NCI-H2081 (cell line): ENCODE measurements at places on chromosomes 2 and 18.

DNA sequence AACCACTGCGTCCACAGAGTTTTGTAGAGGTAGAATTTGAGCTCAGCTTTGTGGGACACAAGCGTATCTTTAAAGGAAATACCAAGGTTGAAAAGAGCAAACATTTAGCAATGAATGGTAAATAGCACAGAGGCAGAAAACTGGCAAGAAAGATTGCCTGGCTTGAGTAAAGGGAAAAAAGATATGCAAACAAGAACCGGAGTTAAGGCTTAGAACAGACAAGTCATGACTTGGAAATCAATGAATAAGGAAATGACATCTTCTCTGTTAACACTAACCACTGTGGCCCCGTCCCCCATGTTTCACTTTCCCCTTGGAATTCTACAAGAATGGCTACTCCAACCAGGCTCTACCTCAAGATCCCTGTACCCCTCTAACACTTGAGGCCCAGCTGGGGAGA is 3.8 kb downstream of the STAM2 start:
- DNase-seq, result no peak

DNA sequence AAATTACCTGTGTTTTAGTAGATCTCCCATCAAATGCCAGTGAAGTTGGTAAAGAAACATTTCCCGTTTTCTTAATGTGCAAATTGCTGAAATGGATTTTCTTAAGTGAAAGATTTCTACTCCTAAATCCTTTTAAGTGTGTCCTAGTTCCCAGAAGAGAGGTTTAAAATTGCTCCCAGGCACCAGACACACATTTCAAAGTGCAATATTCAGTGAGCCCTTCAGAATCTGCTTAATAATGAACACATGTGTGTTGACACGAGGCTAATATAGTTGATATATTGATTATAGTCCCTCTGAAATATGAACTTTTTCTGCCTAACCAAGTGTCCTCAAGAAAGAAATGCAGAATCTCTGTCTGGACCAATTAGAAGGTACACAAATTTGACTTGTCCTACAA is 861.7 kb upstream of the CNTNAP5 start:
- DNase-seq, result no peak

- no peak for DNase-seq
These were observed 43.0 kb downstream of the WDSUB1 start for GRCh38 chr2:159243529-159243928.

- no peak for DNase-seq
These were observed 84.3 kb upstream of the LTBP1 start for GRCh38 chr2:32862269-32863055.

DNA sequence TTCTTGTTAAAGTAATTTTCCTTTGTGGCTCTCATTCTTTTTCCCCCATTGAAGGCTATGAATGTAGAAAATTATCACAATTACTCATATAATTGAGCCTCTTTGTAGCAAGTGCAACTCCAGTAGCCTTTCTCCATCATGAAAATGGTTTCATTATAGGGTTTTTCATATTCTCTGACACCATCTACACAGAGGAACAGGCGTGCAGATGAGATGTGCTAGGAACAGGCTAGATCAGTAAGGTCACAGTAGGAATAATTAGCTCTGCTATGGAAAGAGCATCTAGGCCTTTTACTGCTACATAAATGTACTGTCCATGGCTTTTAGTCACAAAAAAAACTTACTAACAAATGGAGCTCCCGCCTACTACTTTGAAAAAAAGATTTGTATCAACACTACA is 12.6 kb upstream of the DLX1 start:
- peak; percentile 66 for DNase-seq

DNA sequence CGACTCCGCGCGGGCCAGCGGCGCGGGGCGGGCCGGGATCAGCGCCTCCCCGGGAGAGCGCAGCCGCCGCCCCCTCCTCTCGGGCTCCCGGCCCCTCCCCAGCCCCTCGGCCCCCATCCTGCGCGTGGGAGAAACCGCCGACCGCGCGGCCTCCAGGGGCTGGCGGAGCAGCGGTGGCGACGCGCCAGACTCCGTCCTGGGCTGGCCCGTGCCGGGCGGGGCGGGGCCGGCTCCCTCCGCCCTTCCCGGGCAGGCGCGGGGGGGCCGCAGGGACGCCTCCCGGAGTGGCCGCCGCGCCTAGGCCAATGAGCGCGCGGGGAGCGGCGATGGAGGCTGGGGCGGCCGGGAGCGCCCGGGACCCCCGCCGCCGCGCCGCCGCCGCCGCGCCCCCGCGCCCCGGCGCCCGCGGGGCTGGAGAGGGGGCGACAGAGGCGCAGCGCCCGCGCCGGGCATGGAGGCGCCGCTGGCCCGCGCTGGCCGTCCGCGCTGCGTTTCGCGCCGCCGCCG is 49.1 kb downstream of the KCNIP3 start:
- DNase-seq, result no peak

DNA sequence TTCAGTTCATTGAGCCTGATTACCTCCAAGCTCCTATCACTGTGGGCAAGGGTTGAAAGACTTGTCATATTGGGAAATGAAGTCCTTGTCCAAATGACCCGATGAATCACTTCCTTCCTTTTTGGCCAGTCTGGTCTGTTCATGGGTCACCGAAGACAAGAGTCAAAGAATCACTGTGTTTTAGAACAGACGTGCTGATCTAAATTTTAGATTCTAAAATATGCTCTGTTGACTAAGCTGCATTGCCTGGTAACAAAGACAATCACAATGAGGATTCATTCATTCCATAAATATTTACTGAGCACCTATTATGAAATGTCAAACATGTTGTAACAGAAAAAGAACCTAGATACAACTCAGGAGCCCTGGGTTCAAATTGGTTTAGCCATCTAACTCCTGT is 99.4 kb upstream of the RND3 start:
- no peak for DNase-seq

GRCh38 chr2:186641132-186641806 is 51.4 kb downstream of the ITGAV start:
- DNase-seq, result no peak

DNA sequence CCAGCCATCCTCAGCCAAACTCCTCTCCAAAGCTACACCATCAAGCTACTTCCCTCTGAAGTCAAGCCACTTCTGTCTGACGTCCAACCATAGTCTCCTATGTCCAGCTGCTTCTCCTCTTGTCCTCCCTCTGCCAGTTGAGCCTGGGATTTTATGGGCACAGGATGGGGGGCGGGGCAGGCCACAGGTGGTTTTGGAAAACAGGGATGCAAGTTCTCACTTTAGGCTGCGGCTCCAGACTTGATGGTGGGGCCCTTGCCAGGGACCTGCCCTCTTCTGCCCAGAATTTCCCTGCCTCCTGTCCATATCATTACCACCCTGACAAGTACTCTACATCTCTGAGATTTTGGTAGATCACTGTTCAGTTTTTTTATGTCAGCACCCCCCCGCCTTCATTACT is 41.6 kb downstream of the TEX51 start:
- DNase-seq, result no peak

- peak; percentile 81 for DNase-seq
These were observed 15.1 kb downstream of the ACTG2 start for GRCh38 chr2:73907840-73908452.

- DNase-seq, result no peak
These were observed 78.8 kb downstream of the TET3 start for GRCh38 chr2:74063486-74063885.

GRCh38 chr2:98730707-98731040 is 258 bp downstream of the MGAT4A start:
- no peak for DNase-seq

DNA sequence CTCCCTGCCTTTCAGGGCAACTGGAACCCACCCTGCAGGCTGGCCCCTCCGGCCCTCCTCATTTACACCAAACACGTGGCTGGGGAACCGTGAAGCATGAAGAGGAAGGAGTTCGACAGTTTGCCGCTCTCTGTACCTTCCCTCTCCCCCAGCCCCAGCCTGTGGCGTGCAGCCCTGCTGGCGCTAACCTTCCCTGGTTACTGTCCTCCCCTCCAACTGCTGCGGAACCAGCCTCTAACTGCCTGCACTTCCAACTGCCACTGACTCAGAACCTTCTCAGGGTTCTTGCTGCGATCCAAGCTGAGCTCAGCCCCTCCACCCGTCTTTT is 19.2 kb upstream of the GNAL start:
- DNase-seq, result no peak

DNA sequence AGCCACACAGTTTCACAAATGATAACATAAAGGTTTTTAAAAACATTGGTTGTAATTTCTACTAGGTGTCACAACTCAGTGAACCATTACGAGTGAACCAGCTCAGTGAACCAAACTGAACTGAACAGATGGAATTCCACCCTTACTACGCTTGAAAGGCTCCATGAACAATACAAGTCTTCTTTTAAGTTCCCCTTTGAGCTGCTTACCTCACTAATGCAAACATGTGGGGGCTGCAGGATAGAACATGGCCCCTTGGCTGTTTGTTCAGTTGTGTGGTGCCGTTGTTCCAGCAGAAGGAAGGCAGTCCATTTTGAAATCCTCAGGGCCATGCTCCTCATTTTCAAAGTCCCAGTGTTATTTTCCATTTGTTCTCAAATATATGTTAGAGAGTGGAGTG is 30.7 kb upstream of the KLHL14 start:
- DNase-seq, result no peak

GRCh38 chr2:226715347-226715990 is 84.2 kb downstream of the IRS1 start:
- DNase-seq, result no peak

- DNase-seq, result no peak
These were observed 29.3 kb downstream of the TRAPPC12 start for GRCh38 chr2:3408781-3409180.

- no peak for DNase-seq
These were observed 61.7 kb upstream of the IL1R2 start for GRCh38 chr2:101930019-101930418.

GRCh38 chr18:21481739-21482138 is 118.8 kb downstream of the ESCO1 start:
- DNase-seq, result no peak

- DNase-seq, result no peak
These were observed 88.2 kb downstream of the LONRF2 start for GRCh38 chr2:100234141-100234540.

- no peak for DNase-seq
These were observed 44.2 kb downstream of the GLI2 start for GRCh38 chr2:120779781-120780283.

- peak; percentile 54 for DNase-seq
These were observed 71.3 kb downstream of the PPP1R1C start for GRCh38 chr2:182057002-182057401.

GRCh38 chr2:150296770-150297546 is 190.5 kb downstream of the RND3 start:
- no peak for DNase-seq

- DNase-seq, result no peak
These were observed 309.5 kb upstream of the LYPD1 start for GRCh38 chr2:132979339-132980093.

- peak; percentile 41 for DNase-seq
These were observed 21.2 kb downstream of the ADRA2B start for GRCh38 chr2:96095116-96095636.

GRCh38 chr2:22798386-22798785 is 586.6 kb upstream of the KLHL29 start:
- DNase-seq, result no peak

DNA sequence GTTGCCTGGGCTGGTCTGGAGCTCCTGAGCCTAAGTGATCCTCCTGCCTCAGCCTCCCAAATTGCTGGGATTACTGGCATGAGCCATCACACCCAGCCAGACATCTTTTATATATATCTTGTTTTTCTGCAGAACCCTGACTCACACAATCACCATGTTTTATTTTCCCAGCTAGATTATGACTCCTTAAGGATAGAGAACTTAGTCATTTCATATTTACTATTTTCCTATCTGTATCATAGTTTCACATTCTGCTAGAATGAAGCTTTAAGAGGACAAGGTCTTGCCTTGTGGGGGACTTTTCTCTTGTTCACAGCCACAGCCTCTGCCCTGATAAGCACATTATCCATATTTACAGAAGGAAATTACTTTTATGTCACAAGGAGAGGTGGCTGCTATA is 73.9 kb downstream of the LBH start:
- no peak for DNase-seq

DNA sequence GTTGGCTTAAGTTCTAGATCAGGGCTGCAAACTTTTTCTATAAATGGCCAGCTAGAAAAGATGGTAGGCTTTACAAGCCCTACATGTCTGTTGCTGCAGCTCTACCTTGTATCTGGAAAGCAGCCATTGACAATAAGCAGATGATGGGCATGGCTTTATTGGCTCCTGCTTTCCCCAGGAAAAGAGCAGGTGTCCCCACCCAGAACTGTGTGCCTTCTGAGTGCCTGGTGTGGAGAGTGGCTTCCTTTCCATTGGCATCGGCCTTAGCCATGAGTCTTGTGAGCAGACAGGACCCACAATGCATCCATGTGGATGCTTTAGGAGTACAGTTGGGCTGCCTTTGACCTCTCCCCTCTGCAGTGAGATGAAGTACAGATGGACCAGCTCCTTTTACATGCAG is 120.2 kb downstream of the CD8B2 start:
- no peak for DNase-seq

GRCh38 chr2:241489088-241489487 is 19.3 kb downstream of the STK25 start:
- DNase-seq, result no peak

- no peak for DNase-seq
These were observed 97.0 kb upstream of the ATL2 start for GRCh38 chr2:38474021-38474456.

GRCh38 chr2:24820175-24820513 is 26.9 kb downstream of the CENPO start:
- no peak for DNase-seq

DNA sequence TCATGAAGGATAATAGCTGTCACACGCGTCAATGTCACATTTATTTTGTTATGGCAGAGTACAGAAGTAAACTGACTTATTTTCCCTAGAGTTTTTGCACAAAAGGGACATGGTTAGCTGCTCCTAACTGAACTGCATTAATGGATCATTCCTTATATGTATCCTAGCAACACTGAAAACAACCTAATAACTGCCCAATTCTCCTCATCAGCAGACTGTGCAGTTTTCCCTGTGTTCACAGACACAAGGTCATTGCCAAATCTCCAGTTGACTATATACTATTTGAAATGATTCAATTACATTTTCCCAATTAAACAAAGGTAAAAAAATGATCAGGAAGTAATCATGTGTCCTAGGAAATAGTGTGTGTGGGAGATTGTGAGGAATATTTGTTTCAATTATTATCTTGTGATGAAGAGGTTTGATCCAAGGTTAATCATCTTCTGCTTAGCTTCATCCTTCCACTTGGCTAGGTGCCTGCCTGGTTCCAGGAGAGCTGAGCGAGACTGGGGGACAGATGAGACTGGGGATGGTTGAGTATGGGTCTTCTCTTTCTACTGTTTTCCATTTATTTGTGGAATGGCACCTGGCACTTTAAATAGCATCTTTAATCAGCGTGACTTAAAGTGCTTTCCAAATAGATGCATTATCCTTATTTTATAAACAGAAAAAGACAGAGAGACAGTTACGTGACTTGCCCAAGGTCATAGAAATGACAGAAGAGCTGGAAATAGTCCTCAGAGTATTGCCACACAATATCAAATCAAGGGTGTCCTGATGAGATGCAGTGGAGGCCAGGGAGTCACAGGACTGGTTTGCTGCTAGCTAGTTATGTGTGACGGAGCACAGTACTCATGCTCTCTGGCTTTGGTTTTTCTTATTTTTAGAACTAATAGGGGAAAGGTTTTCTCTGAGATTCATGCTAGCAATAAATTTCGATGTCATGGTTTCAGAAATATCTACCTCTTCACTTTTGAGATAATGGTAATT is 335.6 kb downstream of the PIK3C3 start:
- no peak for DNase-seq

- DNase-seq, result no peak
These were observed 94.4 kb downstream of the VWA3B start for GRCh38 chr2:98181346-98181745.

GRCh38 chr2:64848363-64848762 is 140.8 kb upstream of the SLC1A4 start:
- no peak for DNase-seq
